ENCODE measurements at places on chromosomes 7 and 10.

DNA sequence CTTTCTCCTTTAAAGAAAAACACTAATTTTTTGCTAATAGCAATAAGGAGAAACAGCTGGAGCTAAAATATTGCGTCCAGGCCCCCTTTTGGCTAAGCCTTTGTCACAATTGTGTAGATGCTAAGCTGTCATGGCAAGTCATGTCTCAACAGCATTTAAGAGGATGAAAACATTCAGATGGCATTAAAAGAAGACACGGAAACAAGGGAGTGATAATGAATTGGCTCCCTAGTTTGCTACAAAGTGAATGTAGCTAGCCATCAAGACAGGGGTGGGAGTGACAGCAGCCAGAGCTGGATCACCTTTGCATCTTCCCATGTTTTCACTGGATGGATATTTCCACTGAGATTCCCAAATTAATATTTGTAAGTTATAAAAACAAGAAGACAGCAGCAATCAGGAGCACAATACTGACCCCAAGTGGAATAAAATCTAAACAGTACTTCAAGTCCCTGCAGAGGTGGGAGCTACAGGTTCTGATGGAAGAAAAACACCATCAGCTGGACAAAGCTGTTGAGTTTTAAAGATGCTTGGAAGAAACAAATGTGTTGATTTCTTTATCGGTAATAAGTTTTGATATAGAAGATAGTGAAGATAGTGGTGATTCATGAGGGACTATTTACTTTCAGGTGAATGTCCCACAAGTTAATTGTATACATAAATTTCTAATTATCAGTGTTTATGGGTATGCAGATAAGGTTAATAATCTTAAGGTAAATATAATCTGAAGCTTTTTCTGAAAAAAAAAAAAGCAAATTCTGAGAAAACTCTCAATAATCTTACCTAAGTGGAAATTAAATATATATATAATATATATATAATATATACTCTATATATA lies 129.4 kb downstream of the SLC16A9 start:
- DNase-seq, result no peak

DNA sequence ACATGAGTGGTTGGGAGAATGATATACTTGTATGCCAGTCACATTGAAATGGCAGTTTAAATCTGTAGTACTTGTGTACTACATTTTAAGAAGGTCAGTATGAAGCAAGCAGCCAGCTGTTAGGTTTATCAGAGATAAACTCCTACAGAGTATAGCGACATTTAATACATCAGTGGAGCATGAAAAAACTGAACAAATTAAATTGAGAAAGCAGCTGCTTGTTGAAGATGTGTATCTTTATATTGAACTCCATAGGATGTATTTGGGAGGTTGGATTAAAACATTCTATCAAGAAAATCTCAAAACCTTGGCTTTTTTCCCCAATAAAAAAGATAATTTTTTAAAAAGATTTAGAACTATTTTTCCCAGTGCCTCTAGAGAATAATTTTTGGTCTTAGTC lies 47.8 kb downstream of the PHF14 start:
- DNase-seq, result no peak

DNA sequence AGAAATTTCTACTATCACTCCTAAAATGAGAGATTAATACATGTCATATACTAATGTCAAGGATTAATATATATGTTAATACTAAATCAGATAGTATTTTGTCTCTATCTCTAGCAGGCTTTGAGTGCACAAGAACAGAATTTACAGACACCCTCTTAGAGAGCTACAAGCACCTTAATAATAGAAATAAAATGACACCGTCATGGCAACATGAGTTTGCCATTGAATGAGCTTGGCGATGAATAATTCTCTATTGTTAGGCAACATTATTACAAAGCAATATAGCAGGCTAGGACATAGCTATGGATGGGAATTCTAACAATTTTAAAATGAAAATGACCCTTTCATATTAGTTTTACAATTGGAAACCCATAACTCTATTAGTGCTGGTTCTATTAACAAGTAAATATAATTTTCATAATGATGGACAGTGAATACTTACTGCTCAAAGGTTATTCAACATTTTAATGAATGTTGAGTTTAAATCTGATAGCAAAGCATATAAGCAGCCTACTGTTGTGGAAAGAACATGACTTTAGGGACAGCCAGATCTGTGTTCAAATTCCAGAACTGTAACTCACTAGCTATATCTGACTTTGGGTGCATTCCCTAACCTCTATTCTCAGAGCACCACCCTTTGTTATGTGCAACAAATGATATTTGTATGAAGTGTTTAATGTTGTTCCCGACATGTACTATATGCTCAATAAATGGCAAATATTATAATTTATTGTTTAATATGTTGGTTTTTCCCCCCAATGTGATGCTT lies 184.5 kb upstream of the DKK1 start:
- no peak for DNase-seq

DNA sequence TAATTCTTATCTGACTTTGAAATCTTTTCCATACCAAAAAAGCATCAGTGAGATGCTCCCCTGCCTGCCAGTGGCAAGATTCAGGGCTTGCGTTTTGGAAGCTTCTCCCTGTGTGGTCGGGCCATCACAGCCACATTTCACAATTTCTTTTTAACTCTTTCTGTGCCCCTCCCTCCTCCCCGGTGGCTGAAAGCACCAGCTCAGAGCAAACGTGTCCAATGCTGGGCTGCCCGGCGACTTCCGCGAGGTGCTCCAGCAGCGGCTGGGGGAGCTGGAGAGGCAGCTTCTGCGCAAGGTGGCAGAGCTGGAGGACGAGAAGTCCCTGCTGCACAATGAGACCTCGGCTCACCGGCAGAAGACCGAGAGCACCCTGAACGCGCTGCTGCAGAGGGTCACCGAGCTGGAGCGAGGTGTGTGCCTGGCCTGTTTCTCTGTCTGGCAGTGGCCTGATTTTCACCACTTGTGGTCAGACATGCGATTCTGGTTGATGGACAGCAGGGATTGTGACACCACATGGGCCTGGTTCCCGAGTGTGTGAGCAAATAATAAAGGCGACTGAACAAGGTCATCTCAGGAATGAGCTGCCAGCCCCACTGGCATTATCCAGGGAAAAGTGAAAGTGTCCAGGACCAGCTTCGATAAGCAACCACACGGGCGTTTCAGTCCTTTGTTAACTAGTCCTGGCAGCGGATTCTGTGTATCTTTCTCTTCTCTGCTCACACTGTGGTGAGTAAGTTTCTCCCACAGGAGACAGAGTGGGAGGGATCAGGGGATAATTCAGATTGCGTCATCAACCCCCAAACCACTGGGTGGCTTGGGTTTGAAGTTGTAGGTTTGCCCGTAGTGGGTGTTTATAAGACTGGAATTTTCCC lies 2.6 kb downstream of the NPTX2 start:
- DNase-seq, result no peak

- DNase-seq, result no peak
These were observed 34.0 kb downstream of the ADAP1 start for GRCh38 chr7:920351-921070.

DNA sequence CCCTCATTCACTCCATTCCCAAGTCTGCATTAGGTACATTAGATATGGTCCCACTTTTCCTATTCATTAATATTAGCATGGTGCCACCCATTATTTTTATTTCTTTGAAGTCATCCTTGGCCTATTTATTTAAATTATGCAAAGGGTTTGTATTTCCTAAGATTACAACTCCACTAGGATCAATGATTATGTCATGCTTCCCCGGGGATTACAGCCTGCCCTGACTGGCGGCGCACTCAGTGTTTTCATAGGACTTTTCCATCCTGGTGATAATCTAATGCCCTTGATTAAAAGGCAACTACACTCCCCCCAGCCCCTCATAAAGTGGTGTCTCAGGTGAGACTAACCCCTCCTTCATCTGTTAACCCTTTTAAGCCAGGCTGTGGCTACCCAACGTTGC lies 187.2 kb downstream of the POU6F2 start:
- no peak for DNase-seq

DNA sequence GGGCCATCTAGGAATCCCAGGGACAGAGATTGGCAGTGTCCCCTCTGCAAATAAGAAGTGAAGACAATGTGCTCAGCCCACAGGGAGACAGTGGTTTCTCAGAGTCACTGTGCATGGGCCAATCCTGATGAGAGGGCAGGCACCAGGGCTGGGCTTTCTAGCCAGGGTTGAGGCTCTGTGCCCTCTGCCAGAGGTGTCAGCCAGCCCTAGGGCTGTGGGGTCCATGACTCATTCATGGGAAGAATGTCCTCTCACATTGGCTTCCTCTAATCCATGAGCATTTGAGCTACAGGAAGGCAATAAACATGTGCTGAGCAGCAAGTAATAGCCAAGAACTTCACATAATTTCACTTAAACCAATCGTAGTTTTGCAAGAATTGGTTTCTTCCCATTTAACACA lies 482.0 kb upstream of the MGMT start:
- DNase-seq, result no peak

DNA sequence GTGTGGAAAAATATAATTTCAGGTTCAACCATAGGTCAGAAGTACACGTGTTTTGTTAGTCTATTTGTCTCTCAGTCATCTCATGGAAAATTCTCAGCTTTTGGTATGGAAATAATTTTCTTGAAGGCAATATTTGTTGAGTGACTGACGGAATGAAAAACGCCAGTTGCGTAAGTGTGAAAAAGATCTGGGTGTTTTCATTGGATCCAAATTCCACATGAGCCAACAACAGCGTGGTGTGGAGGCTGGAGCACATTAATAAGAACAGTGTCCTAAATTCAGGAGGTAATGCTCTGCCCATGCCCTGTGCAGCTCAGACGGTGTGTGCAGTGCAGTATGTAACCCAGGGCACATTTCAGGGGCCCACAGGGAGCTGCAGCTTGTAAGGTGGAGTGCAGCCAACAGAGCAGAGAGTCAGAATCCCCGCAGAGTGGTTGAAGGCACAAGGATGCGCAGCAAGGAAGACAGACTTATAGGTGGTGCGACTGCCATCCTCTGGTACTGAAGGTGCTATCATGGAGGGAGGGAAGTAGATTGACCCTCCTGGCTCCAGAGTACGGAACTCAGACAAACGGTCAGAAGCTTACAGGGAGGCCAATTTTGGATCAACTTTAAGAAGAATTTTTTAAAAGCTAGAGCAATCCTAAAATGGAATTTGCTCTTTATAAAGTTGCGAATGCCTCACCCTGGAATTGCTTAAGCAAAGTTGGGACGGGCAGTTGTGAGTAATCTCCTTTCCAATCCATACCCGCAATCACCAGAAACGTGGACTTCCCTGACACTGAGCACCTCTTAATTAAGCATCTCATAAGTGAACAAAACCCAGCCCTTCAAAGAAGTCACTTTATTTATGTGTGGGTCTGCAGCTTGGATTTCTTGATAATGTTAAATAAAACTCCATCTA lies 38.0 kb downstream of the EGFR start:
- DNase-seq, result no peak

GRCh38 chr7:139294951-139295575 lies 46.1 kb upstream of the FMC1 start:
- no peak for DNase-seq

GRCh38 chr7:38903057-38903456 lies 5.9 kb downstream of the VPS41 start:
- DNase-seq, result no peak

DNA sequence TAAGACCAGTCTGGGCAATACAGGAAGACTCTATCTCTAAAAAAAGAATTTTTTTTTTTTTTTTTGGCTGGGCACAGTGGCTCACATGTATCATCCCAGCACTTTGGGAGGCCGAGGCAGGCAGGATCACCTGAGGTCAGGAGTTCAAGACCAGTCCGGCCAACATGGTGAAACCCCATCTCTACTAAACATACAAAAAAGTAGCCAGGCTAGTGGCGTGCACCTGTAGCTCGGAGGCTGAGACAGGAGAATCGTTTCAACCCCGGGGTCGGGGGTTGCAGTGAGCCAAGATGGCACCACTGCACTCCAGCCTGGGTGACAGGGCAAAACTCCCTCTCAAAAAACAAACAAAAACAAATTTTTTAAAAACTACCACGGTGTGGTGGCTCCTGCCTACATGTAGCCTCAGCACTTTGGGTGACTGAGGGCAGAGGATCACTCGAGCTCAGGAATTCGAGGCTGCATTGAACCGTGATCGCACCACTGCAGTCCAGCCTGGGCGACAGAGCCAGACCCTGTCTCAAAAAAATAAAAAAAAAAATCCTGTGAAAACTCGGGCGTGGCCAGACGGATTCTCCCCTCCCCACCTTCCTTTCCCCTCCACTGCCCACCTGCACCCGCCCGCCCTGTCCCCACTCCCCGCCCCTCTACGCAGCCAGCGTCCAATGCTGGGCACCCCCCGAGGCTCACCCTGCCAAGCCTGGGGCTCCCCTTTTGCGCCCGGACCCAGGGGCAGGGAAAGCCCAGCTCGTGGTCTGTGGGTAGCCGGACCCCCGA lies 745 bp upstream of the ORAI2 start:
- no peak for DNase-seq

GRCh38 chr10:26647602-26648244 lies 49.8 kb upstream of the PDSS1 start:
- no peak for DNase-seq

DNA sequence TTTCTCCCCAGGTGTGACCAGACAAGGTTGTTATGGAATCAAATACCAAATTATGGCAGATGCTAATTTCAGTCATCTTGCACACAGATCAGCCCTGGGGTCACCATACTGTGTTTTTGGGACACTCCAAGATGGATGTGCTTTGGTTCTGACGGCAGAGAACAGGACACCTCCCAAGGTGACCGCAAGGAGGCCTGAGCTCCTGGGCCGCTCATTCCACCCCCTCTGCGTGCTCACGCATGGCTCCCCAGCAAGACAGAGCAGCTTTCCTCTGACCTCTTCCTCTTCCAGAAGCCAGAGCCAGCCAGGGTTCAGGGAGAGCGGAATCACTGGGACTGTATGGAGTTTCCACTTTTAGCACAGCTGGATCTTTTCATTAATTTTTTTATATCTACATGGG lies 402.8 kb downstream of the DNAJB6 start:
- no peak for DNase-seq

GRCh38 chr10:10855151-10855581 lies 162.5 kb upstream of the CELF2 start:
- no peak for DNase-seq

DNA sequence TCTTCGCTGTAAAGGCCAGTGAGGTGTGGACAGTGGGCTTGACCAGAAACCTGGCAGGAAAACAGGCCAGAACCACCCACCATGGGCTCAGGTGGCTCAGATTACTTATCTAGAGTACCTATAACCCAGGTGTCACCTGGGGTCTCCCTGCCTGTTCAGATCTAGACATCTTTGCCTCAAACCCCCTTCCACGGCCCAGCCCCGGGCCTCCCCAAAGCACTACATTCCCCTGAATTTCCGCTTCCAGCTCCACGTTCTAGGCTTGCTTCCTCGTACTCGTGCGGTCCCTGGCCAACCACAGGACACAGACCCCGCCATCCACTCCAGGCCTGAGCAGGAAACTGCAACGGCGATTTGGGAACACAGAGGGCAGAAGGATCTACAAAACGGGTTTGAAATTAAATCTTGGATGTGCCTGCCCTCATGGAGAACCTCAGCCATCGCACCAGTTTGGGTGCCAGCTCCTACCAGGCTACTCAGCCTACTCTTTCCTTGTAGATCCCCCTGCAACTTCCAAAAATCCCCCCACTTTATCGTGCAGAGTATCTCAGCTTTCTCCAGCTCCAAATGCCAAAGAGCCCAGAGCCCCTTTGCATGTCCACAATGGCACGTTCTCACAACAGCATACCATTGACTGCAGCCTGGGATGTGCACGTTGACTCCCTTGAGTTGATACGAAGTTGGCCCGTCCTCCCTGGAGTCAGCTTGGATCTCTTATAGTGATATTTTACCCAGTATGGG lies 62.7 kb upstream of the CACUL1 start:
- DNase-seq, result no peak

All from SIG-M5 (cell line).